Activated T-cell treated with anti-CD3 and anti-CD28 coated beads, Interleukin-2, amount 50 U/mL, for 72 hours (primary cell): ENCODE measurements at places on chromosomes 7 and 10. TPM values are rescaled to one million over a fixed set of nuclear protein-coding genes. Genes with fewer than 3 reads are reported as not detected.

The OR13A1 gene
- not detected for total RNA-seq

The MMP21 gene
- total RNA-seq, result not detected

The DDC gene
- not detected for total RNA-seq

The BMPER gene
- 0.35 TPM for total RNA-seq

The AMPH gene
- 0.07 TPM for total RNA-seq

The GPRIN2 gene
- total RNA-seq, result not detected

The TDRD1 gene
- total RNA-seq, result 0.07 TPM

The TMEM270 gene
- total RNA-seq, result not detected

The PGAM2 gene
- 1.7 TPM for total RNA-seq

The AKR1B1 gene
- 117 TPM for total RNA-seq

The C10orf90 gene
- not detected for total RNA-seq

The TSPAN12 gene
- total RNA-seq, result not detected
